ENCODE measurements at places on chromosomes 7 and 10.

GRCh38 chr10:127944256-127944655, 37.4 kb downstream of the PTPRE start:
- DNase-seq = no peak

GRCh38 chr7:48976253-48976652, 51.9 kb downstream of the CDC14C start:
- DNase-seq = no peak

DNA sequence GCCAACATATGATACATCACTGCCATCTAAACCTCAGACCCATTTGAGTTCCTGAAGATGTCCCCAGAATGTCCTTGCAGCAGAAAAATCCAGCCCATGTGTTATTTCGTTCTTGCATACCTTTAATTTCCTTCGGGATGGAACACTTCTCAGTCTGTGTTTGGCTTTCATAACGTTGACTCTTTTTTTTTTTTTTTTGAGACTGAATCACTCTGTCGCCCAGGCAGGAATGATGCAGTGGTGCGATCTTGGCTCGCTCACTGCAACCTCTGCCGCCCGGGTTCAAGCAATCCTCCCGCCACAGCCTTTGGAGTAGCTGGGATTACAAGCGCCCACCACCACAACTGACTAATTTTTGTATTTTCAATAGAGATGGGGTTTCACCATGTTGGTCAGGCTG, 148.8 kb upstream of the TNRC18 start:
- DNase-seq = no peak

GRCh38 chr10:42488416-42488815, 150.0 kb downstream of the ZNF33B start:
- DNase-seq = no peak

DNA sequence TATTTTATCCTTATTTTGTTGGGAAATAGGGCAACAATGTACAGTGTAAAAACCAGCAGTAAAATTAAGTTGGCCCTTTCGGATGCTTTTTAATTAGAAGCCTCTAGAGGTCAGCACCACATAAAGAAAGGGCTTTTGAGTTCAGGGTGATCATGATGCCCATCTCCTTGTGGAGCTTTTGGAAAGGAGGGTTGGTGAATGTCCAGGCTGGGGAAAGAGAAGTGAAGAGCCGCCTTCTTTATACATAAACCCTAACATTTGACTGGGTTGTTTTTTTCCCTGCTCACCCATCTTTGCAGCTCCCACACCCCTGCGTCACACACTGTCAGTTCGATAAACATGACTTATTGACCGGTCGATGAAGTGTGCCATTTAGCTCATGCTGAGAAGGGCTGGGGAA, 29.8 kb downstream of the MTURN start:
- peak; percentile 88 for DNase-seq

DNA sequence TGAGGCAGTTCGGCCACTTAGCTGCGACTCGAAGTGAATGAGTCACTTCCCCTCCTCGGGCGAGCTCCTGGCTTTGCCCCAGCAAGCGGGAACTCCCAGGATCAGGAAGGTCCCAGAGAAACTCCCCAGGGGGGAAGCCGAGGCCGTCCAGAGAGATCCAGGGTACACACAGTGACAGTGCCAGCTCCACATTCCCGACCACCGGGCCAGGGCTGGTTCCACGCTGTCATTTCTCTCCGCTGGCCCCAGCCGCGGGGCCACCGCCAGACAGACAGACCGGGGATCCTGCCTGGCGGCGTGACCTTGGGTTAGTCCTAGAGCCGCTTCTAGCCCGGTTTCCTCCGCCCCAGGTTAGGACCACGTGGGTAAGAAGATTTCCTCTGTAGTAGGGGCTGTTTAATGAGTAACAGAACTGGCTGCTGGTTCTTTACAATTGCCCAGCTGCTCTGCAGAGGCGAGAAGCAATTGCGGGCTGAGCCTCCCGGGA, 463 bp upstream of the UPP1 start:
- DNase-seq = peak; percentile 91

DNA sequence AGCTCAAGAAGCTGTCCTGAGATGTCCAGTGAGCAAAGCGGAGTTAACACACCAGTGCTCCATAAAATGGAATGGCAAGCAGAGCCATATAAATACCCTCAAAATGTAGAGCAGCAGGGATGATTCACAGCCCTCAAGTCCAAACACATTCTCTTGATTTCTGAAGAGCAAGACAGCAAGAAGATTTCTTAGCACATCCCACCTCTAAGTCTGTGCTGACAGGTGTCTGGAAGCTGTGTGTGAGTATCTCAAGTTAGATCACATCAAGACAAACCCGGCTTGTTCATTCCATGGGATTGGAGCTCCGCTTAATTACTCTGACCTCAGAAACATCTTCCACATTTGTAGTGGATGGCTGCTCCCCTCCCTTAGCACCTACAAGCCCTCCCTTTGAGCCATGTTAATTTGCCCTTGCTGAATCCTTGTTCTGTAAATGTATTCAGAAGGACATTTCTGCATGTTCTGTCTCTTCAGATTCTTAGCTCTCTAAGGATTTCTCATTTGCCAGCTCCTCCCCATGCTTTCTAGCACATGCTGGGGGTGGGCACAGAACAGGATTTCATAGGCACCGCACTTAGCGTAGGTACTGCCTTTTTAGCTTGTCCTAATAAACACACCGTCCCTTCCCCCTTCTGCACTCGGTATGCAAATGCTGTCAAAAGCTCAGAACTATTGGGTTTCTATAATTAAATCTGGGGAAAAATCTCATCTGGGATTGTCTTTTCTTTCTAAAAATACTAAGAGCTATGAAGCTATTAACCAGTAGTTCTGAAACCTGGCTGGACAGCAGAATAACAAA, 112.7 kb downstream of the CPXM2 start:
- no peak for DNase-seq

- no peak for DNase-seq
Observed at GRCh38 chr7:6917258-6917657, 91.2 kb upstream of the CCZ1B start.

DNA sequence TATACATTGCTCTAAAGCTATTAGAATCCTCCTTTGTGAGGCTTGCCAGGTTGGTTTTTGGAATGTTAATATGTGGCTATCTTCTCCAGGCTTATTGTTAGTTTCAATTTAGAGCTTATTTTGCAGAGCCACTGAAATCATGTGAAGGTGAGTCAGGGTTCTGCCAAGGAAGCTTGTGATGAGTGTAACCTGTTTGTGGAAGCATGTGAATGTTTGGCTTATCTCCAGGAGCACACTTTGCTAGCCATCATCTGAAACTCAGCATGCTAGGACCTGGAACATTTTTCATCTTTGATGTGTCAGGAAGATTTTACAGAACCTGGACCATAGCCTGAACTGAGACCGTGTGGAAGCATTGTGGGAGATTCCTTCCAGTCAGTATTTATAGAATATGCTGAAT, 197.3 kb downstream of the PPP1R9A start:
- DNase-seq = no peak

GRCh38 chr10:60649485-60650377, 128.5 kb upstream of the CDK1 start:
- DNase-seq = peak; percentile 62

GRCh38 chr10:79145517-79146470, 77.0 kb downstream of the ZMIZ1 start:
- no peak for DNase-seq

DNA sequence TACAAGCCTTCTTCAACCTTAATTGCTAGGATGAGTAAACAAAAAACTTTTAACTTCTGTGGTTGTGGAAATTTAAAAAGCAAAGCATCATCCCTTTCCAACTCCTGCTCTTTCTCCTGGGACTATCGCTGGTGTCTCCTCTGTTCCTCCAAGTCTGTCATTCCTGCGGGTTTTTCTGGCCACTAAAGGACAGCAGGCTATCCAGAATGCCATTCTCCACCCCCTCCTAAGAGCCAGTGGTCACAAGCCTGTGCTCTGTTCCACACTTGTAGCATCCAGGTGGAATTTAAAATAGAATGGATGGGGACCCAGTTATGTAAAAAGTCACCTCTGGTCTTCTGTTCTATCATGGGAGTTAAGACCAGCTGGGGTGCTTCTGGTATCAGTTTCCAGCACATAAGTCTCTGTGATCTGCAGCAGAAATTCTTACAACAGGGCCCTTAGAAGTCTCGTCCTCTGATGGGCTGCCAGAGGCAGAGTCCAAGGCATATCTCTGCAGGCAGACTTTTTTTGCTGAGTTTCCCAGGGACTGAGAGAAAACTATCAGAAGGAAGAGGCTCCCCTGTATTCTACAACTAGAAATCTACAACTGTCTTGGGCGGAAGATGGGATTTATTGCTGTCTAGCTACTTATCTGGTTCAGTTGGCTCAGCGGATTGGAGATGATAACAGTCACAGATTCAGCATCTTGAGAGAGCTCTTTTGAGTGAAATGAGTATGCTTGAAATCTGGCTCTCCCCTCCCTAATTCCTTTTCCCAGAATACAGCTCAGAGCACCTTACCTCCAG, 5.1 kb upstream of the WNT16 start:
- no peak for DNase-seq

DNA sequence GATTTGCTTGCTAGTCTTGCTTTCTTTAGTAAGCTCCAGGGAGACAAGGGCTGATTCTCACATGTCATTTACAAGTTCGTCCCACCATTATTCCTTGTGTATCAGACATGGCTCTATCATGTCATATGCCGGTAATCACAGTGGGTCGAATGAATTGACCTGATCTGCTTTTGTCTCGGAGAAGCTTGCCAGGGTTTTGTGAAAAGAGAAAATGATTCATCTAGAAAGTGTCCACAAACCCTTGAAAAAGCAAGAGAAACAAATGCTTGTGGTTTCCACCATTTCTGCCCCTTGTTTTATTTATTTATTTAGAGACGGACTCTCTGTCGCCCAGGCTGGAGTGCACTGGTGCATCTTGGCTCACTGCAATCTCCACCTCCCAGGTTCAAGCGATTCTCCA, 278.5 kb downstream of the TCF7L2 start:
- no peak for DNase-seq

DNA sequence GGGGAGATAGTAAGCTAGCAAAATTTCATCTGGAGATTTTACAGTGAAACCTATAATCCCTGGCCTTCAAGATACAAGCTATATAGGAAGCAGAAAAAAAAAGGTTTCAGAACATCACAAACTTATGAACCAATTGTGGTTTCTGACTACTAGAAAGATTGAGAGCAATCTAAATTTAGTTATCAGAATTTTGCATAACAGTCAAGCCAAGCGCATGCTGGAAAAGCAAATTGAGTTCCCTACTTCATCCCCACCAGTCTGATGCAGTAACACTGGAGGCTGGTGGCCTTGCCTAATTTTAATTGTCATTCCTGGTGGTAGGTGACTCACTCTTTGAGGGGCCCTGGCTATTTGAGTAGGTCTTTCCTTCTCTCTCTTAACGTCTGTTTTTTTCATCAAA, 46.3 kb upstream of the ELMO1 start:
- no peak for DNase-seq

DNA sequence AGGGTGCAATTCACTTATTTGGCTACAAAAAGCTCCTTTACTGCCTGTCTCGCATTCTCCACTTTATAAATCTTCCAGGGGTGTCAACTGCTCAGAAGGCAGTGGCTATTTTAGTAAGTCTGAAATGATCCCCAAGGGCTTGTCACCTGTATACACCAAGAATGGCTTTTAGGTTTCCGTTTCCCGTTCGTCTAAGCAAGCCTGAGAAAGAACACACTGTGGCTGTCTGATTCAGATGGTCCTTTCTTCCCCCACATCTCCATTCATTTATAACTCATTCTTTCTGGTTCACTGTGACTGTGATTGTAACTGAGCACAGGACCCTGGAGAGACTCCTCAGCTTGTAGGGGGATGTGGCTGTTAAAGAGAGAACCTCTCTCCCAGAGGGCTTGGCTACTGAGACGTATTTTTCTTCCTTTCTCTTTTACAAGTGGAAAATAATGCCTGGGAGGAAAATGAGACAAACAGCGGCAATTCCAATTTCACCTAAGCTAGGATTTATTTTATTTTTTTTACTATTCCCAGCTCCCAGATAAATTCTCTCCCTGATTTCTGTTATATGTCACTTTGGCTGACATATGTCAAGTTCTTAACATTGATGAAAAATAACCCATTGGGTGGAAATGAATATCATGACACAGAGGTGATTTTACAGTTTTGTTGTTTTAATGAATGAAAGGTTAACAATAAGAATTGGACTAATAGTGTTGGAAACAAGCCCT, 129.3 kb downstream of the FAM107B start:
- peak; percentile 65 for DNase-seq

GRCh38 chr7:92831716-92832533, 4.4 kb downstream of the CDK6 start:
- DNase-seq = no peak

DNA sequence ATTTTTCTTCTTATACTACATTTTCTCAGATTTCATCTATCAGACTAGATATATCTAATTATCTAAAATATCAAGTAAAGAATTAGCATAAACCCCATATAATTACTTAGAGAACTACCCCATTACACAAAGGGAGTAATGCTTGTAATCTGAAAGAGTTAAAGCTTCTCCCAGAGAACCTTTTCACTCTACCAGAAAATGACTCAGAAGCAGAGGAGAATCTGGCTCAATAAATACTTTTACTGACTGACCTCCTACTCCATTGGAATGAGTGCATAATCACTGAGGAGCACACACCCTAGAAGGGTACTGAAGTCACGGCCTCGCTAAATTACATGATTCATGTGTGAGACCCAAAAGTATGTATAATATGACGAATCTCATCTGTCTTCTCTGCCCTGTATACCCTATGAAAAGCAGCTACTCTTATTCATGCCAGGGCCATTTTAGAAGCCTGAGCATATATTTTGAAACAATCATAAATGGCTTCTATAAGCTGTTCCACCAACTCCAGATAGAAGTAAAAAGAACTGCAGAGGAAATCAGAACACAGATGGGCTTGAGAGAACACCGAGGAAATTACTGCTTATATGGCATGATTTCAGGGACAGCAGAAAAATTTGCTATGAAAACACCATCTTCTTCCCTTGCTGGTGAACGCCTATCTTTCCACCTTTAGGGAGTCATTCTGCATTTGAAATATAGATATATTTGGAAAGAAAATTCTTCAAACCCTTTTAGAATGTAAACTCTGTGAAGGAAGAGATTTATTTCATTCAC, 32.7 kb downstream of the DNMBP start:
- peak; percentile 44 for DNase-seq

DNA sequence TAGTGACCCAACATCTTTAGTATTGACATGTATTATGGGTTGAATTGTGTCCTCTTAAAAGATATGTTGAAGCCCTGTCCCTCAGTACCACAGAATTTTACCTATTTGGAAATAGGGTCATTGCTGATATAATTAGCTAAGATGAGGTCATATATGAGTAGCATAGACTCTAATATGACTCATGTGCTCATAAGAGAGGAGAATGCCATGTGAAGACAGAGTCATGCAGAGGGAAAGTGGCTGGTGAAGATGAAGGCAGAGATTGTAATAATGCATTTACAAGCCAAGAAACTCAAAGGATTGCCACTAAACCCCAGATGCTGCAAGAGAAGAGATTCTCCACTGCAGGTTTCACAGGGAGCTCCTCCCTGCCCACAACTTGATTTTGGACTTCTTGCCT, 496.4 kb downstream of the KIF20B start:
- DNase-seq = no peak

- DNase-seq = no peak
Observed at GRCh38 chr7:43111630-43112458, 603 bp upstream of the HECW1 start.

GRCh38 chr10:48470115-48470892, 134.6 kb downstream of the ARHGAP22 start:
- no peak for DNase-seq

- DNase-seq = no peak
Observed at GRCh38 chr7:7830122-7830878, 111.9 kb upstream of the RPA3 start.

Data from Karpas-422 (cell line).